Midbrain (tissue), 1 donor: ENCODE measurements at places on chromosomes 16 and 17.

DNA sequence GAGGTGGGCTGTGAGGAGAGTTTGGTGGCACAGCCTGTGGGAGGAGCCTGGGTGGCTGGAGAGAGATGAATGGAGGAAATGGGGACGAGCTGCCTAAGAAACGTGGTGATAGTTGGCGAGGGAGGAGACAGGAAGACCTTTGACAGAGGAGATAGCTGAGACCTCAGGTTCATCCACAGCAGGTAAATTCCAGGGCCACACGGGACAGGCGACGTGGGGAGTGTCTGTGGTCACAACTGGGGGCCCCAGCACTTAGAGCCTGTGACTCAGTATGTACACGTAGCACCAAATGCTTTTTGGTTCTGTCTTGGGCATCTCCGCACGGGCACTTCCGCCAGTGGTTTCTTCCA lies 7.7 kb downstream of the MINK1 start:
- no peak for DNase-seq

DNA sequence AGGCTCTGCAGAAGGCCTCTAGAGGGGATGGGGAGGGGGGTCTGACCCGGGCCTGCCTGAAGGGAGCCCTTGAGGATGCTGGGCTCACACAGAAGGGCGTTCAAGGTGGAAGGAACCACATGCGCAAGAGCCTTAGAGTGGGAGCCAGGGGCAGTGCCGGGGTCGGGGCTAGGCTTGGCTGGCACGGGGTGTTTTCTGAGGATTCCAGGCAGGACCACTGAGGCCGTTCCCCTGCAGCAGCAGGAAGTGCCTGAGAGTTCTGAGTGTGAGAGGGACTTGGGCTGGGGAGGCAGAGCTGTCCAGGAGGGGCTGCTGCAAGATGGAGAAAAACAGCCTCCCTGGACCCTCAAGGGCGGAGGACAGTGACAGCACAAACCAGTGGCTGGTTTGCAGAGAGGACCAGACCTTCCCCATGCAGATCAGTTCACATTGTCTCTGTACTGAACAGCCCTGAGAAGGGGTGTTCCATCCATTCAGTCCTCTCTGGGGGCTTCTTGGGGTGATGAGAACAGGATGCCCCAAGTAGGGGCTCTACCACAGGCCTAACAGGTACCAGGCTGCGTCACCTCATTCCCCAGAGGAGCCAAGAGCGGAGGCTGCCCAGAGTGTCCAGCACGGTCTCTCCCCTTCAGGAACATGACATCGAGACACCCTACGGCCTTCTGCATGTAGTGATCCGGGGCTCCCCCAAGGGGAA lies 3.4 kb downstream of the NDRG4 start:
- no peak for DNase-seq

- DNase-seq, result no peak
Observed at GRCh38 chr17:72977771-72978417, 114.6 kb downstream of the SLC39A11 start.

GRCh38 chr17:62737513-62737912 lies 70.6 kb downstream of the MARCHF10 start:
- no peak for DNase-seq

- DNase-seq, result no peak
Observed at GRCh38 chr17:49352587-49353154, 9.4 kb downstream of the ZNF652 start.

DNA sequence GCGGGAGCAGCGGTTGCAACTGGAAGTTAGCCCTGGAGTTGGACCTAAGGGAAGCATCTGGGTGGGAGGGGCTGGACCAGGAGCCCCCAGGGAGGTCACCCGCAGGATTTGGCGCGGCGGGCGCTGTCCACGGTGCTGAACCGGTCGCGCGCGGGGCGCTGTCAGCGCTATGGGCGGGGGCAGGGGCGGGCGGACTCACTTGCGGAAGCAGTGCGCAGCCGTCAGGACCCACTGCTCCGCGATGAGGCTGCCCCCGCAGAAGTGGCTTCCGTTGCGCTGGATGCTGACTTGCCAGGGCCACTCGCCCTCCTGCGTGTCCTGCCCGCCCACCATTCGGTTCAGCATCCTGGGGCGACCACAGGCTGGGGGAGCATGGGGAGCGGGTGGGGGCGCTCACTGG lies 4.5 kb downstream of the PRSS27 start:
- DNase-seq, result peak; percentile 14

DNA sequence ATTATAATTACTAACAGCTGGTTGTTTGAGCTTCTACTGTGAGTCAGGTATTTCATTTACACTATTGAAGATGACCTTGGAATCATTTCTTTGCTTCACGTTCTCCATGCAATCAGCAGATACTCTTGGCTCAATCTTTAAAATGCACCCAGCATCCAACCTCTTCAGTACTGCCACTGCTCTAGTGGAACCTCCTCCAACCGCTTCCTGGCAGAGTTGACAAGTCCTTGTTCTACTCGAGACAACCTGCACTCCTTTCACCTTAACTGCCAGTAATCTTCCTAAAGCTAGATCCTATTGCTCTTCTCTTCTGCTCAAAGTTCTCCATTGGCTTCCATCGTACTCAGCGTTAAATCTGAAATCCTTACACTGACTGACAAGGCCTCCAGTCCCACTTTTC lies 86.5 kb downstream of the SYCE1L start:
- DNase-seq, result no peak

DNA sequence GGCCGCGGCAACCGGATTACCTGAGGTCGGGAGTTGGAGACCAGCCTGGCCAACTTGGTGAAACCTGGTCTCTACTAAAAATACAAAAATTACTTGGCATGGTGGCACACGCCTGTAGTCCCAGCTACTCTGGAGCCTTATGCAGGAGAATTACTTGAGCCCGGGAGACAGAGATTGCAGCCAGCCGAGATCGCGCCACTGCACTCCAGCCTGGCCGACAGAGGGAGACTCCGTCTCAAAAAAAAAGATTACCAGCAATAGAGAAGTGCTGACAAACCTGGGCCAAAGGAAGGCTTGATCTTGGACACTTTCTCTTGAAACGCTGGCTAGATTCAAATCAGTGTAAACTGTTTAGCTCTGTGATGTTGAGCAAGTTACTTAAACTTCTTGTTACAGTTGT lies 4.3 kb downstream of the MT1H start:
- DNase-seq, result no peak

- no peak for DNase-seq
Observed at GRCh38 chr17:66304304-66305174, 2.1 kb downstream of the PRKCA start.

- no peak for DNase-seq
Observed at GRCh38 chr17:81980707-81981343, 3.4 kb downstream of the ASPSCR1 start.

DNA sequence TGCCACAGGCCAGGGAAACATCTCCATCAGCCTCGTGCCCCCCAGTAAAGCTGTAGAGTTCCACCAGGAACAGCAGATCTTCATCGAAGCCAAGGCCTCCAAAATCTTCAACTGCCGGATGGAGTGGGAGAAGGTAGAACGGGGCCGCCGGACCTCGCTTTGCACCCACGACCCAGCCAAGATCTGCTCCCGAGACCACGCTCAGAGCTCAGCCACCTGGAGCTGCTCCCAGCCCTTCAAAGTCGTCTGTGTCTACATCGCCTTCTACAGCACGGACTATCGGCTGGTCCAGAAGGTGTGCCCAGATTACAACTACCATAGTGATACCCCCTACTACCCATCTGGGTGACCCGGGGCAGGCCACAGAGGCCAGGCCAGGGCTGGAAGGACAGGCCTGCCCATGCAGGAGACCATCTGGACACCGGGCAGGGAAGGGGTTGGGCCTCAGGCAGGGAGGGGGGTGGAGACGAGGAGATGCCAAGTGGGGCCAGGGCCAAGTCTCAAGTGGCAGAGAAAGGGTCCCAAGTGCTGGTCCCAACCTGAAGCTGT lies 3.4 kb downstream of the NXPH3 start:
- no peak for DNase-seq

GRCh38 chr16:78503602-78504001 lies 404.1 kb downstream of the WWOX start:
- DNase-seq, result peak; percentile 75

DNA sequence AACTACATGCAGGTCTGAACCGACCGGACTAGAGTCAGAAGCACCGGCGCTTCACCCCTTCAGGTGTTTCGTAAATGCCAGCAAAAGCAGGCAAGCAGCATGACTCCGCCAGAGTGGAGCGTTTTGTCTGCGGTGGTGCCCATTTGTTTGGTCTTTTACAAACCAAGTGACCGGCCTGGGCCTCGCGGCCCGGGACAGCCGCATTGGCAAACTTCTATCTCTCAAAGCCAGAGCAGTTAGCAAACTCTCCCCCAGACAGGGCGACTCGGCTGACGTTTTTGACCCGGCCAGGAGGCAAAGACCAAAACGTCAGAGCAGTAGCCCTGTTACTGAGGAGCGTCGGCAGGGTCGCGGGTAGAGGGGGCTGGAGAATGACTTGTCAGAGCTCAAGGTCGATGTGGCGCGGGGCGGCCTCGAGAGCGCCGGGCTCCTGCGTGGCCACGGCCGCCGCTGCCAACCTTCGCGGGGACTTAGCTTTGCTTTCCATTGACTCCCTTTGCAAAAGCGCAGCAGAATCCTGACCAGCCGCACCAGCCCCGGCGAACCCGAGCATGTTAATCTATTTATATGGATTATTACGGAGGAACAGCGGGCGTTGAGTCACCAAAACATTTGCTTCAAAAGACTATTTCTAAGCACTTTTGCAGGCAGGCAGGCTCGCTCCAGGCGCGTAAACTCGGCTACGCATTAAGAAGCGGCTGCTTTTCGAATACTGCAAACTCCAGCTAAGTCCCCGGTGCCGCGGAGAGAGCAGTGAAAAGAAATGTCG lies 763 bp upstream of the SOX9 start:
- DNase-seq, result peak; percentile 73

- no peak for DNase-seq
Observed at GRCh38 chr17:57528058-57528451, 217.0 kb downstream of the CCDC182 start.

DNA sequence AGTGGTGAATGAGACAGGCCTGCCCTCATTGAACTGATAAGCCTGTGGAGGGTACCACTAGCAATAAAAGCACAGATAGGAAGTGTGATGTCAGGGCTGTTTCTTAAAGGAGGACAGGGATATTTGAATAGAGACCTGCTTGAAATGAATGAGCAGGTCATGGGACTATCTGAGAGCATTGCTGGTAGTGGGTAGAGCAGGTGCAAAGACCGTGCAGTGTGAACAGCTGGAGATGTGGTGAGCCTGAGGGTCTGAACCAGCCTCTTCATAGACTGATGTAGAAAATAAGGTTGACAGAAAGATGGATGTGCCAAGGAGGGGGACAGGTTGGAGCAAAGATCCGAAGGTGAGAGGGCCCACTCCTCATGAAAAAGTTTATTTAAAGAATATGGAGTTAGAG lies 2.4 kb downstream of the NUP93 start:
- DNase-seq, result no peak

DNA sequence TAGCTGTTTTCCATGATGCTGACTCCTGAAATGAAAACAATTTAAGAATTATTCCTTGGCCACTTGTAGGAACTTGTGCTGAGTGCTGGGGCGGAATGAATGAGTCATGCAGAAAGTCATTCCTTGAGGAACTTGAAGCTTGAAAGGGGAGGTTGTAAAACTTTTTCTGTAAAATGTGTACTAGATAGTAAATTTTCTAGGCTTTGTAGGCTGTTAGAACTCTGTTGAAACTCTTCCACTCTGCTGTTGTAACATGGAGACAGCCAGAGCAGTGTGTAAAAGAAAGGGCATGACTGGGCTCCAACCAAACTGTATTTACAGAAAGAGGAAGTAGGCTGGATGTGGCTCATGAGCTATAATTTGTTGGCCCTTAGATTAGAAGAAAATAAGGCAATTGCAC lies 46.1 kb downstream of the ABCA8 start:
- DNase-seq, result peak; percentile 12

- no peak for DNase-seq
Observed at GRCh38 chr16:19555938-19556771, 652 bp downstream of the VPS35L start.

- no peak for DNase-seq
Observed at GRCh38 chr17:57174591-57174990, 81.7 kb upstream of the MSI2 start.

DNA sequence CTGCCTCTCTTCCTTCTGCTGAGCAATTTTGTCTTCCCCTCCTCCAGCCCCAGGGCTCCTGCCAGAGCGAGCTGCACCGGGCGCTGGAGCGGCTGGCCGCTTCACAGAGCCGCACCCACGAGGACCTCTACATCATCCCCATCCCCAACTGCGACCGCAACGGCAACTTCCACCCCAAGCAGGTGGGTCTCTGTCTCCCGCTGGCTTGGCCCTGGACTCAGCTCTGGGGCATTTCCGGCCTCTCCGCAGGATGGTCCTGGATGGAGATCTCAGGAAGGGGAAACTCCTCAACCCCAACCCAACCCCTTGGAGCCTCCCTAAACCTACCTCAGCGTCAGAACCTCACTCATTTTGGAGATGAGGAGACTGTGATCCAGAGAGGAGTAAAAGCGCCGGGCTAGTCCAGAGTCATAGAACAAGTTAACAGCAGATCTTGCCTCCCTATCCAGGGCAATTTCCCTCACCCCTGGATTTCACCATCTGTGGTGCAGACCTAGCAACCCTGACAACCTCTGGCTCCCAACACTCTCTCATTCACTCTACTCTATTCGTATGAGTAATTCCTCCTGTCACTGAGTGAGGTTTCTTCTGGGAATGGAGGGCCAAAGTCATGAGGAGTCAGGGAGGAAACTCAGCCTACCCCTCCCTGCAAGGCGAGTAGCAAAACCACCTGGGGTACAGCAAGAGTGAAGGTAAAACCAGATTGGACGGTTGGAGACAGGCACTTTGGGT lies 10.8 kb downstream of the IGFBP4 start:
- DNase-seq, result no peak

DNA sequence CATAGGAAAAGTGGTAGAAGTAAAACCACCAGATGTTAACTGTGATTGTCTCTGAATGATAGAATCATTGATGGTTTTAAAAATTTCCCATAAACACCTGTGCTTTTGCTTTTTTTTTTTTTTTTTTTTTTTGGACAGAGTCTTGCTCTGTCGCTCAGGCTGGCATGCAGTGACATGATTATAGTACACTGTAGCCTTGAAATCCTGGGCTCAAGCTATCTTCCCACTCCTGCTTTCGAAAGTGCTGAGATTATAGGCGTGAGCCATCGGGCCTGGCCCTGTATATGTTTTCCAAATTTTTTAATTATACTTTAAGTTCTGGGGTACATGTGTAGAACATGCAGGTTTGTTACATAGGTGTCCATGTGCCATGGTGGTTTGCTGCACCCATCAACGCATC lies 80.5 kb downstream of the NF1 start:
- DNase-seq, result no peak

GRCh38 chr16:13885700-13886099 lies 34.3 kb upstream of the ERCC4 start:
- no peak for DNase-seq

- DNase-seq, result no peak
Observed at GRCh38 chr17:64992325-64992802, 64.2 kb downstream of the GNA13 start.

- DNase-seq, result no peak
Observed at GRCh38 chr17:7858522-7858810, 663 bp downstream of the CYB5D1 start.

DNA sequence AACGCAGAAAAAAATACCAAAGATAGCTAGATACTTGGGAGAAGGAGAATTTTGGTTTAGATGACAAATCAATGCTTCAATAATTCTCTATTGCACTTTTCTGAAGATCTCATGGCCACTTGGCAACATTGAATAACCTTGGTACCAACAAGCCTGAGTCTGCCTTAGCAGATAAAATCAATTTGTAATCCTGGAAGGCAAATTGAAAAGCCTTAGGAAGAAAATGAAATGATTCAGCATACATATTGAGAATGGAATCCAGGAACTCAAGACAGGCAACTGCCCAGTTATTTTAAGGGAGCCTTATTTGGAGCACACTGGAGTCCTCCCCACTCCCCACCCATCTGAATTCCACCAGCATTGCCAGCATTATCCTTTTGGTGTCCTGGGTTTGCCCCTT lies 109.3 kb upstream of the SOX9 start:
- DNase-seq, result no peak

- DNase-seq, result no peak
Observed at GRCh38 chr16:70758786-70759185, 42.2 kb downstream of the VAC14 start.
